IMR-90 (cell line): ENCODE measurements at places on chromosomes 16 and 17.

GRCh38 chr17:43367737-43368242 is 31.0 kb upstream of the ARL4D start:
- DNase-seq, result peak; percentile 97
- H3K27me3 ChIP-seq, result no peaks in the 10 kb centered on the region
- peak overlapping the region; percentile 79 for H3K27ac ChIP-seq
- no peaks in the 10 kb centered on the region for H3K36me3 ChIP-seq
- H3K4me3 ChIP-seq, result peak overlapping the region; percentile 35; the same call in 1 of the 2 replicates
- H3K4me1 ChIP-seq, result peaks cover 14% of the 10 kb centered on the region

DNA sequence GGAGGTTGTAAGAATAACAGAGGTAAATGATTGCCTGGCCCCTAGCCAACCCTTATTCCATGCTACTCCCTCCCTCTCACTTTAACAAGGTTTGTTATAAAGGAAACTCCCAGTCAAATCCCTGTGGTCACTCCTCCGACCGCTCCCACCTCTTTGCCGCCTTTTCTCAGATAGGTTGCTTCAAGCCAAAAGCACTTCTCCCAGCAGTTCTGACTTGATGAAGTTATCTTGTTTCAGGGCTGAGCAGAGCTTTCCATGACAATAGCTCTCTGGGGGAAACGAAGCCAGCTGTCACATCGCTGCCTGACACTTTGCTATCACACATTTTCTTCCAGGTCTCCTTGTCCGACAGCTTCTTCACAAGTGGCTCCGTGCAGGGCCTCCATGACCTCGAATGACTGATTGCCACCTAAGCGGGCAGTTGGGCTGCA is 278.6 kb downstream of the HAPSTR1 start:
- H3K27me3 ChIP-seq, result no peaks in the 10 kb centered on the region
- H3K4me3 ChIP-seq, result no peak overlapping the region
- H3K36me3 ChIP-seq, result no peaks in the 10 kb centered on the region
- no peak overlapping the region for H3K27ac ChIP-seq
- DNase-seq, result no peak

- peaks cover 11% of the 10 kb centered on the region for H3K4me1 ChIP-seq
- no peak overlapping the region for H3K4me3 ChIP-seq
- H3K36me3 ChIP-seq, result no peaks in the 10 kb centered on the region
- peak; percentile 33 for DNase-seq
- no peak overlapping the region for H3K27ac ChIP-seq
These were observed 43.1 kb downstream of the TBX4 start for GRCh38 chr17:61495161-61495857.

GRCh38 chr16:30997725-30998711 is 12.4 kb downstream of the STX1B start:
- H3K27ac ChIP-seq, result peak overlapping the region; percentile 69
- no peaks in the 10 kb centered on the region for H3K27me3 ChIP-seq
- peak; percentile 84 for DNase-seq
- peak overlapping the region; percentile 43; the same call in 1 of the 2 replicates for H3K4me3 ChIP-seq

GRCh38 chr16:67846063-67846319 is 742 bp upstream of the NUTF2 start:
- peak overlapping the region; percentile 98 for H3K27ac ChIP-seq
- DNase-seq, result no peak
- H3K4me1 ChIP-seq, result peaks cover 13% of the 10 kb centered on the region
- H3K36me3 ChIP-seq, result 0 out of 2 replicates have a peak, but pooled peaks cover 2% of the 10 kb centered on the region
- H3K27me3 ChIP-seq, result no peaks in the 10 kb centered on the region

- no peak overlapping the region for H3K4me3 ChIP-seq
- no peak for DNase-seq
- H3K36me3 ChIP-seq, result peaks cover 9% of the 10 kb centered on the region; the same call in 1 of the 2 replicates
- H3K4me1 ChIP-seq, result peaks cover 10% of the 10 kb centered on the region
These were observed 68.7 kb downstream of the BANP start for GRCh38 chr16:88019821-88020515.

- peaks cover 21% of the 10 kb centered on the region for H3K4me1 ChIP-seq
- no peak overlapping the region for H3K27ac ChIP-seq
- H3K27me3 ChIP-seq, result no peaks in the 10 kb centered on the region
- peaks cover 1% of the 10 kb centered on the region; the same call in 1 of the 2 replicates for H3K36me3 ChIP-seq
- no peak overlapping the region for H3K4me3 ChIP-seq
These were observed 248.9 kb upstream of the FOXF1 start for GRCh38 chr16:86261379-86261778.

DNA sequence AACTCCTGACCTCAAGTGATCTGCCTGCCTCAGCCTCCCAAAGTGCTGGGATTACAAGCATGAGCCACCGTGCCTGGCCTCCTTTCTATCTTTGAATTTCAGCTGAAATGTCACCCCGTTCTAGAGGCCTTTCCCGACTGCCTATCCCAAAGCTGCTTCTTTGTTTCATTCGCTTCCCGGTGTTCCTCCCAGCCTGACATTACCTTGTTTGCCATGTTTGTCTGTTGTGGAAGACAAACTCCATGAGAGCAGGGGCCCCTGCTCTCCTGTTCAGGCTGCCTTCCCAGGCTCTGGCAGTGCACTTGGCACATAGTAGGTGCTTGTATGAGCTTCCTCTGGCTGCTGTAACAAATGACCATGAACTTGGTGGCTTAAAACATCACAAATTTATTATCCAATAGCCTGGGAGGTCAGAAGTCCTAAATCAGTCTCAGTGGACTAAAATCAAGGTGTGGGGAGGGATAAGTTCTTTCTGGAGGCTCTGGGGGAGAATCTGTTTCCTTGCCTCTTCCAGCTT is 2.6 kb upstream of the CCL22 start:
- H3K36me3 ChIP-seq, result no peaks in the 10 kb centered on the region
- H3K4me3 ChIP-seq, result no peak overlapping the region
- H3K27ac ChIP-seq, result no peak overlapping the region

DNA sequence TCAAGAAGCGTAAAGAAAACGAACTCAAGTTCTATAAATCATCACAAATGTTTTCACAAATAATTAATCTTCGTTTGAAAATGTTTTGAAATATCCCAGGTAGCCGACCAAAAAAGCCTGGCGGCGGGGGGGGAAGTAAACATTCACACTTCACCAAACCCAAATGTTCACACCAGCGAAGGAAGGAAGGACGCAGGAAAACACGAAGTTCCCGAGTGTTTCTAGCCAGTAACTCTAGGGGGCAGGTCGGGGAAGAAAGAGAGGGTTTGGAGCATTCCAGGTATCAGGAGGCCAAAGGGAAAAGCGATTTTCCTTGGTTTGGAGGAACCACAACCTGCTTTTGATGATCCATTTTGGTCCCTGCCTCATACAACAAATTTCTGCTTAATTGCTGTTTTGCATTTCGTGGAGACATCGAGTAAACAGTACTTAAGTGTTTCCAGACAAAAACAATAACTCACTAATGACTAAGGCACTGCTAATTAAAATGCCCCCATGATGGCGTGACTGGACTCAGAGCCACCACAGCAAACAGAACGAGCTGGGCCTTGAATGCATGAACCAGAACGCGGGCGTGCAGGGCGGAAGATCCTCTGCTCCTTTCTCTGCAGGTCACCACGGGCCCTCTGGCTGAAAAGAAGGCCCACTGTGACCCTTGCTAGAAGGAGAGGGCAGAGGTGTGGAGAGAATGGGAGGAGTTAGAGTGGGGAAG is 16.6 kb downstream of the ZFHX3 start:
- no peak for DNase-seq
- peaks cover 19% of the 10 kb centered on the region for H3K4me1 ChIP-seq
- H3K36me3 ChIP-seq, result no peaks in the 10 kb centered on the region; the same call in 1 of the 2 replicates
- no peaks in the 10 kb centered on the region for H3K27me3 ChIP-seq
- H3K27ac ChIP-seq, result no peak overlapping the region

- H3K27ac ChIP-seq, result peak within 1 kb of the TSS; percentile 94
- peaks cover 7% of the 10 kb centered on the region for H3K36me3 ChIP-seq
- peak within 1 kb of the TSS; percentile 80 for H3K4me3 ChIP-seq
- no peaks in the 10 kb centered on the region for H3K27me3 ChIP-seq
These were observed at the start of gene DDX52 for GRCh38 chr17:37643118-37643766. Gene DDX52, minus strand, starts transcription at chr17:37643446. Its CDS starts 26 bp downstream, at chr17:37643420.

GRCh38 chr17:40259505-40259904 is 28.2 kb upstream of the CDC6 start:
- H3K4me3 ChIP-seq, result no peak overlapping the region
- no peaks in the 10 kb centered on the region for H3K27me3 ChIP-seq
- H3K27ac ChIP-seq, result no peak overlapping the region

DNA sequence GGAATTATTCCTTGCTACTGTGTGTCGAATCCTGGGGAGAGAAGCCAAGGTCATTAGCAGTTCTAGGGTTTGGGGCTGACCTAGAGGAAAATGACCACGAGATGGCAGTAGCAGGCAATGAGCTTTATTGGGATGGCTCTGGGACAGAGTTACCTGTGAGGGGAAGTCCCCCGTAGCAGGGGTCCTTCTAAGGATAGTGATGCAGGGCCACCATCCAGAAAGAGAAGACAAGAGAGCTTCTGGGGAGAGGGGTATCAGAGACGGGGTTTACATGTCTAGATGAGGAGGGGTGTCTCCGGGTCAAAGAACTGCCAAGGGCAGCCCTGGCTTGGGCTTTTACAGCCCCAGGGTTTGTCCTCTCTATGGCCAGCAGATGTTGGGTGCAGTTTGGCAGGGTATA is 6.4 kb upstream of the GGT6 start:
- no peak overlapping the region for H3K27ac ChIP-seq
- H3K4me1 ChIP-seq, result no peaks in the 10 kb centered on the region
- H3K27me3 ChIP-seq, result peaks cover 16% of the 10 kb centered on the region

- no peaks in the 10 kb centered on the region for H3K27me3 ChIP-seq
- peak overlapping the region; percentile 92 for H3K4me3 ChIP-seq
- DNase-seq, result no peak
- H3K36me3 ChIP-seq, result no peaks in the 10 kb centered on the region
- H3K4me1 ChIP-seq, result peaks cover 3% of the 10 kb centered on the region; the same call in 1 of the 2 replicates
- H3K27ac ChIP-seq, result peak overlapping the region; percentile 91
These were observed 428 bp downstream of the PHF12 start for GRCh38 chr17:28950752-28951427.

DNA sequence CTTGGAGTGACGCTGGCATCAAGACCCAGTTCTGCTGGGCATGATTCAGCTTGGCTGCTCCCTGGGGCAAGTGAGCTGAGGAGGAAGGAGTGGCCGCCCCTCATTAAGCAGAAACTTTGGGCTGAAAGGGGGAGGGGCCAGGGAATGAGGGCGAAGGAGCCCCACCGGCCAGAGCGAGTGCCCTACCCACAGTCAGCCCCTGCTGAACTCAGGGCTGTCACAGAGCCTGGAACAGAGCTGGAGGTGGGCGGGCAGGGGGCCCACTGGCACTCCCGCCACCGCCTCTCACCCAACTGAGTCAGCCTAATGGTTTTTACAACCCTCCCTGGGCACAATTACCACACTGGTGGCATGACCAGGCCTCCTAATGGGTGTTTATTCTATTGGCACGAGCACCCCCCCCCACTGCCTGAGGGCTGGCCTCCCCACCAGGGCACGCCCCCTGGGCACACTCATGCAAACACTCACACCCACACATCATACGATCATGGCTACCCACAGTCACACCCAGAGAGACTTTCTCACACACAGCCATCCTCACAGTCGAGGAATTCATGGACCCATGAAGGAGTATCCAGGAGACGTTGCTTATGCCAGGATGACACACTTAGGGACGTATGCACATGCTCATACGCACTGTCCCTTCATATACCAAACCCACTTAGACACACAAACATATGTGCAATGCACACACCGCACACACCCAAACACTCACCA is 19.2 kb downstream of the UNC119 start:
- H3K27me3 ChIP-seq, result peaks cover 35% of the 10 kb centered on the region
- no peak overlapping the region for H3K27ac ChIP-seq
- no peak overlapping the region for H3K4me3 ChIP-seq

DNA sequence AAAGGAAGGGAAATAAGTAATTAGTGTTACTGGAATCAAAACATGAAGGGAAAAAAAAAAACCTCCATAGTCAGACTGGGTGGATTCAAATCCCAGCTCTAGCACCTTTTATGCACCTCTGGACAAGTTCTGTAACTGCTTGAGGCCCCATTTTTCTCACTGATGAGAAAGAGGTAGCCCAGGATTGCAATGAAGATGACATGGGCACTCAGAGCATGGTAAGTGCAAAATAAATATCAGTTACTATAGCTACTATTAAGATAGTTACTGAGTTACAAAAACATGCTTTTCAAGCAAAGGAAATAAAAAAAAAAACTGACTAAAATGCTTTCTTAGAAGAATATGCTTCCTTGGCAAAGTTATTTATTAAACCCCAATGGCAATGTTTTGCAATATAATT is 58.8 kb downstream of the CEP95 start:
- no peaks in the 10 kb centered on the region for H3K27me3 ChIP-seq
- no peaks in the 10 kb centered on the region for H3K4me1 ChIP-seq
- no peak overlapping the region for H3K4me3 ChIP-seq
- no peak for DNase-seq
- no peak overlapping the region for H3K27ac ChIP-seq
- peaks cover 44% of the 10 kb centered on the region for H3K36me3 ChIP-seq

GRCh38 chr17:48593840-48594537 is 410 bp upstream of the HOXB5 start:
- peak overlapping the region; percentile 91 for H3K4me3 ChIP-seq
- peaks cover 14% of the 10 kb centered on the region; the same call in 1 of the 2 replicates for H3K36me3 ChIP-seq
- peaks cover 12% of the 10 kb centered on the region for H3K4me1 ChIP-seq

DNA sequence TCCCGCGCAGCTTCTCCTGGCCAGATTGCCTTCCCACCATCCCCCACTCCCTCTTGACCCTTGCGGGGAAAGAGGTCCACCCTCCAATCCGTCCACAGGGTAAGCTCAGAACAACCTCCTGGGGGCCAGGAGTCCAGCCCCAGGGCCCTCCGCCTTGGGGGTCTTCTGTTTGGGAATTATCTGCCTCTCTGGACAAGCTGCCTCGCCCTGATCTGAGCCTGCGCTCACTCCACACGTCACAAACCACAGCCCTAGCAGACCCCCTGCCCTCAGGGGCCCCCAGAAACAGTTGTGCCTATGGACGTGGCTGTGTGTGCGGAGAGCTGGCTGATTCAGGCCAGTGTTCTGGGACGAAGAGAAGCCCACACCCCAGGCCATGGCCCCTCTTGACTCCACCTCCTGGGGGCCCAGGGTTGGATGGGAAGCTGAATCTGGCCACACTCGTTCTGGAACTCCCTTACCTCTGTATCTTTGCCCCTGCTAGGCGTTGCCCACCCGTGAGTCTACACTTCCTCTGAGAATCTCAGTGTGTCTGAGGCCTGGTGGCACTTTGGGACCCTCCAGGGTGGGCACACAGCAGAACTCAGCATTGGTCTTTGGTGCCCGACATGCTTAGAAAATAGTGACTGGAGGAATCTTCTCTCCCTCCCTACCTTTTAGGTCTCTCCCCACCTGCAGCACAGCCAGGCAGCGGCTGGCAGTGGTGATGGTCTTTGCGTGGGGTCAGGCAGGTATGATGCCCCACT is 119.9 kb upstream of the SMURF2 start:
- H3K4me3 ChIP-seq, result no peak overlapping the region
- no peak overlapping the region for H3K27ac ChIP-seq
- H3K36me3 ChIP-seq, result peaks cover 30% of the 10 kb centered on the region; the same call in 1 of the 2 replicates
- peaks cover 6% of the 10 kb centered on the region for H3K4me1 ChIP-seq
- H3K27me3 ChIP-seq, result no peaks in the 10 kb centered on the region; the same call in 1 of the 2 replicates

GRCh38 chr17:75783803-75784472 is 668 bp upstream of the UNK start:
- H3K27me3 ChIP-seq, result no peaks in the 10 kb centered on the region
- H3K4me1 ChIP-seq, result peaks cover 16% of the 10 kb centered on the region
- DNase-seq, result no peak
- peaks cover under 1% of the 10 kb centered on the region; the same call in 1 of the 2 replicates for H3K36me3 ChIP-seq
- H3K27ac ChIP-seq, result peak overlapping the region; percentile 87

GRCh38 chr17:6660805-6661463 is 9.4 kb downstream of the C17orf100 start:
- H3K36me3 ChIP-seq, result no peaks in the 10 kb centered on the region
- peaks cover 41% of the 10 kb centered on the region for H3K27me3 ChIP-seq
- H3K4me3 ChIP-seq, result no peak overlapping the region
- H3K4me1 ChIP-seq, result no peaks in the 10 kb centered on the region

GRCh38 chr17:329784-330420 is 22.7 kb downstream of the RPH3AL start:
- no peak for DNase-seq
- H3K27ac ChIP-seq, result no peak overlapping the region
- H3K36me3 ChIP-seq, result no peaks in the 10 kb centered on the region
